ENCODE measurements at places on chromosomes 3 and 15.

DNA sequence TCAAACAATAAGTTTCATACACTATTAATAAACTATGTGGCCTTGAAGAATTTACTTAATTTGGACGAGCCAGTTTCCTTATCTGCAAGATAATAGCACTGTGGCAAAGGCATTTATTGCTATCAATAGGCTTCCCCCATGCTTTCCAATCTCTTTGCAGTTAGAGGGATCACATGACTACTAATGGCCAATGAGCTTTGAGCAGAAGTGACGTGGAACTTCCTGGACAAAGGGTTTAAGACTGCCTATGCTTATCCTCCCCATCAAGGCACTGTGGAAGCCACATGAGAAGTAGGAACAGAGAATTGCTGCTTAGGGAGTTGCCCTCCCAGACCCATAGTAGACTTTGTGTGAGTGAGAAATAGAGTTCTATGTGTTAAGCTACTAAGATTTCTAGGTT is 16.7 kb upstream of the ZMAT3 start:
- DNase-seq = no peak

DNA sequence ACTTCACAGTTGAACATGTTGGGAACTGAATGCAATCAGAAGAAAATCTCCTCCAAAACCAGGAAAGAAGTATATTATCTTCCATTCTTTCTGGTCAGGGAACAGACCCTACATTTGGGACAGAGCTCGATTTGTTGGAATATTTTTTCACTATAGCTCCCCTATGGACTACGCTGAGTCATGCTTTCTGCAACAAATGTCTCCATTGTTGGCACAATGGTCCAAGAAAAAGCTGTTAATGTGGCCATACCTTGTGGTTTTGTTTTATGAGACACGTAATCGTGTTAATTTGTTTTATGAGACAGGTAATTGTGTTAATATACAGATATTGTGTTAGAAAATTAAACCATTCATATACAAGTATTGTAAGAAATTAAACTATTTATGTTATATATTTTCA is 101.4 kb downstream of the TGFBR2 start:
- no peak for DNase-seq

DNA sequence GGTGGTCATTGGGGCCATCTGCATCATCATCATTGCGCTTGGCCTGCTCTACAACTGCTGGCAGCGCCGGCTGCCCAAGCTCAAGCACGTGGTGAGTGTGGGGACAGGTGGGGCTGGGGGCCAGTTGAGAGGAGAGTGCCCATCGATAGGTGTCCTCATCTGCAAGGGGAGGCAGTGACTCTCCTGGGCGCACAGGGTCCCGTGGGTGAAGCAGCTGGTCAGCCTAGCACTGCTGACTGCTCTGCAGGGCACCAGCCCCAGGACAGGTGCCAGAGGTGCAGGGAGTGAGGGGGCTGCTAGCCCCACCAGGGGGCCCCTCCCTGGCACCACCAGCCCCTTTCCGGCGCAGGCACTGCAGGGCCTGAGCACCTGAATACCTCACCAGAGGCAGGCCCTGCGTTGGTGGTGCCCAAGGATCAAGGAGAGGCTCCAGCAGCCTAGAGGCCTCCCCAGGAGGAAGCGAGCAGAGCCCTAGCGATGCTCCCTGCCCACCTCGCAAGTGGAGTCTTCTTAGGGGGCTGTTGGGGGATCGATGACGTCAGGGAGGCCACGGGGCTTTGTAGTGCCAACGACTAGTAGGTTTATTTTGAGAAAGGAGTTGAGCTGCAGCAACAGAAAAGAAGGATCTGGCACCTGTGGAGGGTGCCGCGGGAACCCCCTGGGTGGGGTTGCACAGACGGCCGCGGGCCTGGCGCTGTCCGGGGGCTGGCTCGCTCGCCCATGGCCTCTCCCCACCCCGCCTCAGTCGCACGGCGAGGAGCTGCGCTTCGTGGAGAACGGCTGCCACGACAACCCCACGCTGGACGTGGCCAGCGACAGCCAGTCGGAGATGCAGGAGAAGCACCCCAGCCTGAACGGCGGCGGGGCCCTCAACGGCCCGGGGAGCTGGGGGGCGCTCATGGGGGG is 976 bp upstream of the ABTB1 start:
- peak; percentile 21 for DNase-seq

DNA sequence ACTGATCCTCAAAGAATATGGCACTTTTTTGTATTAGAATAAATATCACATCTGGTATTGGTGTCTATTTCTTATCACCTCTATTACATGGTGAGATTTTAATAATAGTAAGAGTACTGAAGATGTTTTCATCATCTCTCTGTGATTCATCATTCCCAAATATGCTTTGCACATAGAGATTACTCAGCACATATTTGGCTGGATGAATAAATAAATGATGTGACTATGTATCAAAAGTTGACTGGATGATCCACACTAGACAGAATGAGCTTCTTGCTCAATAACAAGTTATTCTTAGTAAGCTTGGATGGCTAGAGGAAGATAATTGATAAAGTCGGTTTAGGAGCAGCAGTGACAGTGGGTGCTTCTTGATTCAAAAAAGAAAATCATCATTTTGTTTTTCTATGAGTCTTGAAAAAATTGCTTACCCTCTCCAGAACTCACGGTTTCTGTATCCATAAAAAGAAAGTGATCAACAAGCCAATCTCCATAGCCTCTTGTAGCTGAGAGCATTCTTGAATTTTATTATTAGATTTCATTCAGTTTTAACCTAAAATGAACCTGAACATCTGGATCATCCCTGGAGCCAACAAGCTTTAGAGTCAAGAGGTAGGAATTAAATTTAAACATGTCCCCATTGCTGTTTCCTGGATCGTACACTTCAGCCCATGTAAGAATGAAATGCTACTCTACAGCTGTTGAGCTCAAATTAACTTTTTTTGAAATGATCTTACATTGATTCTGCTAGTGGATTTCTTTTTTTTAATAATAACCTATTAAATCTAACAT is 104.8 kb upstream of the OSTN start:
- no peak for DNase-seq

DNA sequence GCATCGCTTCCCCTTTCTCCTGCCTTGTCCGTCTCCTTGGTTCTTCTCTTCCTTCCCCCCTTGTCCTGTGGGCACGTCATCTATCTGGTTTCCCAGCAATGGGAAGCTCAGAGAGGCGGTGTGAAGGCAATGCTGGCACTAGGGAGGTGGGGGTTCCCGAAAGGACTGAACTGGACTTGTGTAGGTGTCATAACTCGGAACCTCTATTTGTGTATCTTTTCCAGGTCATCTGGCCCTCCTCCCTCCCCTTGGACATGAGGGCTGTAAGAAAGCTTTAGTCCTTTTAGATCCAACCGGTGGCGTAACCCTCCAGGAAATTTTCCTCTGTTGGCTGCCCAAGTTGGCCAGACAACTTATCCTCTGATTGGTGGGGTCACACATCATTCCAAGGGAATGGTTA is 231.5 kb upstream of the TLE3 start:
- DNase-seq = no peak

GRCh38 chr15:50944672-50945071 is 36.2 kb downstream of the AP4E1 start:
- no peak for DNase-seq

GRCh38 chr3:65729973-65730372 is 308.7 kb downstream of the MAGI1 start:
- no peak for DNase-seq

- no peak for DNase-seq
These were observed 120.0 kb upstream of the TBL1XR1 start for GRCh38 chr3:177317247-177317646.

DNA sequence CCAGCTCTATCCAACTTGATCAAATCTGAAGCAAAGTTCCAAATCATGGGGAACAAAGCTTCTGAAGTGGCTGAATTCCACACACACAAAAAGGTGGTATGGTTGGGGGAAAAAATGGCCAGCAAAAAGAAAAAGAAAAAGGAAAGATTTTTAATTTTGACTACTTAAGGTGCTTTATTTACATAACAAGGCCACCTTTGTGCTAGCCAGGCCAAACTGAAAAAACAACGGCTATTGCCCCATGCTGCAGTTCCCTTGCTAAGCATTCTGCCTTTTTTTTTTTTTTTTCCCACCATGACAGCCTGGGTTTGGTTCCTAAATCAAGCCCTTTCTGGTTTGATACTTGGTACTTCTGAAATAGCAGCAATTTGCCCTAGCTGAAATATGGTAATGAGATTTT is 66.5 kb upstream of the DAZL start:
- DNase-seq = no peak

DNA sequence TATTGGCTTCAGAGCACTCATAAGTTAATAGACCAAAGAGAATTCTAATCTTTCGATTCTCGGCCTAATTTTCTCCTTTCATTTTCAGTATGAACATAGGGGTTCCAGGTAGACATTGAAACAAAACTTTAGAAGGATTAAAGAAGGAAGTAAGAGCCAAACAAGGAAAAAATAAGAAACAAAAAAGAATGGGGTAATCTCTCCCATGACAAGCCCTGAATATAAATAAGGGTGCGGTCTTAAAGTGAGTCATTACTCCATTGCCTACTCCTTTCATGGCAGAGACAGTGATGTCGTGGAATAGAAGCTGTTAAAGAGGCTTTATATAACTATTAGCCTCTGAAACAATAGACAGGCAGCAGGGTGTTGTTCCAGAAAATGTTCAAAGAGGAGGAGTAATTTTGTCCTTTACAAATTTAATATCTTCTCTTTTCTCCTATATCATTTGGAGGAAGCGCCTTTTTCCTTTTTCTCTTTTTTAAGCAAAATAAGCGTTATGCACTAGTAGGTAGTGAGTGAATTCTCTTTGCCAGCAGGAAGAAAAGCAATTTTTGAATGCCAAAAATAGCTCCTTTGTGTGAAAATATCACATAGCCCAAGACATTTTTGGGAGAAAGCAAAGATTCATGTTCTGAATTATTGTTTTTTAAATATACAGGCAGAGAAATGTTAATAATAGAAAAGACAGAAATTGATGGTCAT is 607.9 kb upstream of the KCNMB2 start:
- no peak for DNase-seq

- no peak for DNase-seq
These were observed 8.6 kb upstream of the STX19 start for GRCh38 chr3:94036909-94037507.

GRCh38 chr15:100818927-100819326 is 60.7 kb upstream of the ALDH1A3 start:
- no peak for DNase-seq

- peak; percentile 50 for DNase-seq
These were observed 10.2 kb upstream of the KCNMB3 start for GRCh38 chr3:179260949-179261765.

GRCh38 chr3:99659032-99659431 is 20.6 kb downstream of the COL8A1 start:
- DNase-seq = no peak

DNA sequence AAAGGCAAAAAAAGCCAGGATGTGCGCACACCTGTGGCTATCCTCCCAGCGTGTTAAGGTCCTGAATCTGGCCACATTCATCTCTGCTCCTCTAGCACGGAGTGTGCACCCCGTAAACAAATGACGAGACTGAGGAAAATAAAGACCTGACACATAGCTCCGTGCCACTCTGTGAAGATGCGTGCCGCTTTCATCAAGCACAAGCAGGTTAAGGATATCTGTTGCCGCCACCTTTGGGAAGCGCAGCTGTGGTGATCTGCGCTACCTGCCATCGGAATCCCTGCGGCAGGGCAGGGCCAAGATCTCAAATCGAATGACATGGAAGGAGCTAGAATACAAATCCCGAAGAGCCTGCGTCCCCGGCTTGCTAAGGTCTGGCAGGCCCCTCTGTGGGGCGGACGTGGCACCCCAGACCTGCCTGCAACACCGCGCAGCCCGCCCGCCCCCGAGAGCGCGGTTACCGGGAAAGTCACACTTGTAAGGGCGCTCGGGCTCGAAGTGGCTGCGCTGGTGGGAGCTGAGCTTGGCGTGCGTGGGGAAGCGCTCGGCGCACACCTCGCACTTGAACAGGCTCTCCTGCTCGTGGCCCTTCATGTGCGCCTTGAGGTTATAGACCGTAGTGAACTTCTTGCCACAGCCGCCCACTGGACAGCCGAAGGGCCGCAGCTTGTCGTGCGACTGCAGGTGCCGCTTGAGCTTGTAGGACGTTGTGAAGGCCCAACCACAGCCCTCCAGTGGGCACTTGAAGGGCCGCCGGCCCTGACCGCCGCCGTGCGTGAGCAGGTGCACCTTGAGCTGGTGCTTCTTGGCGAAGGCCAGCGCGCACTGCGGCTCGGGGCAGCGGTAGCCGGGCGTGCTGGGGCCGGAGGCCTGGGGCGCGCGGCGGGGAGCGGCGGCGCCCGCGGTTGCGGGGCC is 936 bp downstream of the ZXDC start:
- DNase-seq = peak; percentile 9

- no peak for DNase-seq
These were observed 632 bp downstream of the MTHFS start for GRCh38 chr15:79896131-79896633.

GRCh38 chr15:43184407-43185124 is 637 bp upstream of the CCNDBP1 start:
- DNase-seq = no peak

DNA sequence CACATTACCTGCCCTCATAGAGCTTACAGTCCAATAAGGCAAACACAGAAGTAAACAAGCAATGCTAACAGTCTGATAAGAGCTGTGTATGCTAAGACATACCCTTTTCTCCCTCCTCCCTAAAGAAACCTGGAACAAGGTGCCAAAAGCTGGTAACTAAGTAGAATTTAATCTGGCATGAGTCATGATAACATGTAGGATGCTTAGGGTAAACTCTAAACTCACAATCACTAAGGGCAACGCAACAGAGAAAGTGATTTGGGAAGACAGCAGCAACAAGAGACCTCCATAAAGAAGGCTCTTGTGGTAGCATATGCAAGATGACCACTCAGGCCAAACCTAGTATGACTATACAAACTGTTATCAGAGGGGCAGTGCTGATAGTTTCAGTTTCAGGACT is 55.5 kb downstream of the MYO1E start:
- no peak for DNase-seq

DNA sequence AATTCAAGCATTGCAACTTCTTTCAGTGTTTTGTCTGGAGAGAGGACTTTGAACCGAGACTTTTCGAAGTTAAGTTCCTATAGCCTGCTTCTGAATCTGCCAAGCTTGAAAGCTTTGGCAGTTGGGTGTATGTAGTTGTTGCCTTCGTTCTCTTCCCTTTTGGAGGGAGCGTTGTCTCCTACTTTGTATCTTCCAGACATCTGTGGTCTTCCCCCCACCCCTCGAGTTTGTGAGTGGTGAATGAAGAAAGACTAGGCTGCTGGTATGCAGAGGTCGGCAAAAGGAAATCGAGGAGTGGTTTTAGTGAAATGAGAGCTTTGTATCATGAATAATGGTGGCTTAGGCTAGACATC is 1.3 kb downstream of the CTNNB1 start:
- peak; percentile 18 for DNase-seq

- no peak for DNase-seq
These were observed 88.8 kb downstream of the EPHB1 start for GRCh38 chr3:134883697-134884385.

- DNase-seq = no peak
These were observed 312.1 kb downstream of the SOX2 start for GRCh38 chr3:182023843-182024242.

DNA sequence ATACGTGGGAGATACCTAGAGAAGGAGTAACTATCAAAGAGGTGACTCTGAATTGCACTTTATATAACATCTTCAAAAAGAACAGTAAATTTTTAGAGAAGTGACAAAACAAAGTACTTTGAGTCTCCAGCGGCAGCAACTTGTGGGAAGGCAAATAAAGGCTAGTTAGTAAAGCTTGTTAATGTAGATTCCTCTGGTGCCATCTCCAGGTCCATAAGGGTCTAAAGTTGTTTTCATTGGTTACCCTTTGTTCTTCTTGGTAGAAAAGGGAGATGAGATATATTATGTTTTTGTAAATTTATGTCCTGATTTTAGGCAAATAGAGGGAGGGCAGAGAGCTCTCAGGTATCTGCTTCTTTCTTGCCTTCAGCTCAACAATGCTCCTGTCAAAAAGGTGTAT is 161.6 kb downstream of the MYRIP start:
- no peak for DNase-seq
